ENCODE measurements at places on chromosomes 16 and 17.

- no peak for DNase-seq
These were observed 133.4 kb downstream of the SPACA3 start for GRCh38 chr17:33124871-33125551.

DNA sequence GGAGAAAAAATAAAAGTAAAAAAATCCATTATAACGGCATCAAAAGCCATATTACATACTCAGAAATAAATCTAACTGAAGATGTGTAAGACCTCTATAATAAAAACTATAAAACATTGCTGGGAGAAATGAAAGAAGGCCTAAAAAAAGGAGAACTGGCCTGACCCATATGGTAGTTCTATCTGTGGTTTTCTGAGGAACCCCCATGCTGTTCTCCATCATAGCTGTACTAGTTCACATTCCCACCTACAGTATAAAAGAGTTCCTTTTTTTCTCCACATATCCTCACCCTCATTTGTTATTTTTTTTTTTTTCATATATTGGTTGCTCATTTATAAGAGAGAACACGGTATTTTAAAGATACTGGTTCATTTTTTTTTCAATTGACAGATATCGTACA, 191.8 kb downstream of the STX8 start:
- no peak for DNase-seq

- no peak for DNase-seq
These were observed 37.8 kb upstream of the ULK2 start for GRCh38 chr17:19905502-19905901.

GRCh38 chr17:58970609-58971450, 135.8 kb downstream of the TRIM37 start:
- DNase-seq = no peak

- no peak for DNase-seq
These were observed 19.9 kb downstream of the LGALS3BP start for GRCh38 chr17:78959803-78960202.

- no peak for DNase-seq
These were observed 2.7 kb downstream of the FBXO31 start for GRCh38 chr16:87380881-87381280.

DNA sequence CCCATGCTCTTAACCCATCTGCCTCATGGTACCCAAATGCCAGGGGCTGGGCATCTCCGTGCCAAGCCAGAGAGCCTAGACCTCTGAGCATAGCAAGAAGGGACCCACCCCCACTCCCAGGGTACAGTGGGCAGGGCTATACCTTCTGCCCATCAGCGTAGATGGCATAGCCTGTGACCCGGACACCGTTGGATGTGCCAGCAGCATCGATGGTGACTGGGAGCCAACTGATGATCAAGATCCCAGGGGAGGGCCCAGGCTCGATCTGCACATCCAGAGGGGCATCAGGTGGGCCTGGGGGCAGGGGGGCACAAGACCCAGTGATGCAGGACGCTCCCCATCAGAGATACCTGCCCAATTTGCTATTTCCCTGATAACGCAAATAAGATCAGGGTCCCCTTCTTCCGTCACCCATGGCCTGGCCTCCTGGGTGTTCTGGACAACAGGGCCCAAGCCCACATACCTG, 17.1 kb downstream of the TSPOAP1 start:
- DNase-seq = no peak

- no peak for DNase-seq
These were observed 66.1 kb downstream of the ABCC6 start for GRCh38 chr16:16157166-16157565.

- DNase-seq = no peak
These were observed 308 bp downstream of the GTF3C1 start for GRCh38 chr16:27549464-27549745.

DNA sequence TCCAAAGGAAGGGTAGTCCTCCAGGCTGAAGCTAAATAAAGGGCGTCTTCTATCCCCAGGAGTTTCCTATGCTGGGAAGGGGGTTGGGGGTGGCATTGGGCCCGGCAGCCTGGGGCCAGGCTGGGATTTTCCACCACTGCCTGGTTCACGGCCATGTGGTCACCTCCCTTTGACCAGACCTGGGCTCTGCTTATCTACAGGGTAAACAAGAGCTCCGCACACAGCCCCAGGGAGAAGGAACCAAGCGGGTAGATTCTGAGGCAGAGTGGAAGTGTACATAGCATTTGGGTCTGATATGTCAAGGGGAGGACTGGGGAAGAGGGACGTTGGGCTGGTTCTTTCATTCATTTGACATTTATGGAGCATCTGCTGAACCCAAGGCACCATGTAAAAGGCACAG, 27.2 kb upstream of the TMEM220 start:
- DNase-seq = no peak

- DNase-seq = no peak
These were observed 176.2 kb upstream of the FAM20A start for GRCh38 chr17:68777243-68777855.

GRCh38 chr16:79561729-79562128, 38.8 kb downstream of the MAF start:
- DNase-seq = no peak

DNA sequence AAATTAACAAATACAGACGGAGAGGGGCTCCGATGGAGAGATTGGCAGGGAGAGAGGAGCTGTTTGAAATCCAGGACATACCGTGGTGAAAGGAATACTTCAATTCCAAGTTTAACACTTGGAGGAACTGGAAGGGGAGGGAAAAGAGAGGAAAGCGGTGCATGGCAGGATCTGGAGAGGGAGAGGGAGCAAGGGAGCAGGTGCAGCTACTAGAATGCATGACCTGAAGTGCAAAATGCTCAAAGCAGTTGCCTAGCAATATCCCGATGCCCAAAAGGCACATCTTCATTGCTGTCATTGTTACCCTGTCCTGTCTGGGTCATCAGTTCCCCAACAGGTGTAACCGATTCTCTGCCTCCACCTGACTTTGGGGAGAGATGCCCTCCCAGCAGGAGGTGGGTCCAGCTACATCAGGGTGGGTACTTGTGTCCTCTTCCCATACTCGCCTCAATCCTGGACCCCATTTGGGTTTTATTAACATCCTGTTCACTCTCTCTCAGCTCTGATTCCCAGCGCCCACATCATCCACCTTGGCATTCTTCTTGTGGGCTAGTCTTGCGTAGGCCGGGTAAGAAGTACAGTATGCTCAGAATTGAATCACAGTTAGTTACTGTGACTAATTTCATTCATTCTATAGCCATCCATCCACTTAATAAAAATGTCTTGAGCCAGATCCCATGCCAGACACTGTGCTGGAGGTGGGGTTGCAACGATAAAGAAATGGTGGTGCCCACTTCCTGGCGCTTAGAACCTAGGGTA, 37.4 kb upstream of the EMP2 start:
- DNase-seq = no peak

DNA sequence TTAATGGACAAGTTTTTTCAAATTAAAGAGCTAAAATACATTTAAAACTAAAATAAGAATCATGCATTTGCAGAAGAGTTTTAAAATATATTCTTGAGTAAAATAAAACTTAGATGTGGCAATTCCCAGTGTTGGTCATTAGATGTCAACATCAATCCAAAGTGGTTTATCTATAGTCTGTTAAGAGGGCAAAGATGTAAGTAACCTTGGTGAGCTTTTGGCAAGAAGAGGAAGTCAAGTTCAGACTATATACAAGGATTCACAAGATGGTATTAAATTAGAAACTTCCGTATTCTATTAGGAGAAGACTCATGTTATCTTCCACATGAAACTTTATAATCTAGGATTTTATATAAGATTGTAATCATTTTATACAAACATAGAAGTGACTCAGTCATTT, 73.1 kb downstream of the CEP95 start:
- DNase-seq = no peak

- no peak for DNase-seq
These were observed 10.0 kb downstream of the ALDH3A1 start for GRCh38 chr17:19738073-19738449.

DNA sequence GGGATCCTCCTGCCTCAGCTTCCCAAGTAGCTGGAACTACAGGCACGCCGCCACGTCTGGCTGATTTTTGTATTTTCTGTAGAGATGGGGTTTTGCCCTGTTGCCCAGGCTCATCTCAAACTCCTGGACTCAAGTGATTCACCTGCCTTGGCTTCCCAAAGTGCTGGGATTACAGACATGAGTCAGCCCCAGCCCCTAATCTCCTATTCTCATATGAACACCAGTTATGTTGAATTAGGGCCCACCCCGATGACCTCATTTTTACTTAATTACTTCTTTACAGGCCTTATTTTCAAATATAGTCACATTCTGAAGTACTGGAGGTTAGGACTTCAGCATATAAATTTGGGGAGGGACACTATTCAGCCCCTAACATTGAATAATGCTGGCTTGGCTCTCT, 49.2 kb downstream of the ZNRF1 start:
- DNase-seq = no peak

DNA sequence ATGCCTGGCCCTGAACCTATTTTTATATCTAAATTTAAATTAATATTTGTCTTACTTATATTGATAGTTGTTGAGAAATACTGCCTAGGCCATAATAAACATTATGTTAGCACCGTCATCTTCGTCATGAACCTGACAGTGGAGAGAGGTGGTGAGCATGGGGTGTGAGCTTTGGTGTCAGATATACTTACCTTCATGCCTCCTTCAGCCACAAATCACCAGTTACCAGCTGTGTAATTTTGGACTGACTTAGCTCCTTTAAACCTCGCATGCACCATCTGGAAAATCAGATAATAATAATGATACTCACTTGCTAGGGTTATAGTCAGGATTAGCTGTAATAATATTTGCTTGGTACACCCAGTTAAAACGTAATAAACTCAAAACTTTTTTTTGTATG, 35.0 kb downstream of the SNX29 start:
- no peak for DNase-seq

DNA sequence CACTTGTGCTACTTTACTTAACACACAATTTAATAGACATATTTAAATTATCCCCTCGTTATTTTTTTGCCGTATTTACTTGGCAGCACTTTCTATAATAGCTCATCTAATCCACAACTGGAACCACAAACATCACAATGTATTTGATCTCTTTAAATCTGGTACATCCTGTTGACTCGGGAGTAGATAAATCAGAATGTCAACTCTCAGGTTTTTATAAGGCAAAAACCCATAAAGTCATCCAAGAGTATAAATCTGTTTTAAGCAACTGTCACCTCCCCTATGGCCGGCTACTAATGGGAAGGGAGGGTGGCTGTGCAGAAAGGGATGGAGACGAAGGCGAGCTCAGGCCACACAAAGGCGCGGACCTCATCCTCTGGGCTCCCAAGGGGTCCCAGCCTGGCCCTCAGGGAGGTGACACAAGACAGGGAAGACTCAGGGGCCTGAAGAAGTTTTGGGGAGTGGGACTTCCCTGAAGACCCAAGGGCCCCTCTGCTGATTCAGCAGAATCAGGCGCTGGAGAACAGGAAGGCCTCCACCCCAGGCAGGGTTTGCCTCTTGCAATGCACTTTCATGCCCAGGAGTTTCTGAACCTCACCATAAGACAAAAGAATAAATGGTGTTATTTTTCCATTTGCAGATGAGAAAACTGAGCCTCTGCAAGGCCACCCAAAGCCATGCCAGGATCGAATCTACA, 122.5 kb downstream of the ZNF423 start:
- no peak for DNase-seq

GRCh38 chr17:21029036-21029435, 13.8 kb downstream of the USP22 start:
- DNase-seq = no peak

DNA sequence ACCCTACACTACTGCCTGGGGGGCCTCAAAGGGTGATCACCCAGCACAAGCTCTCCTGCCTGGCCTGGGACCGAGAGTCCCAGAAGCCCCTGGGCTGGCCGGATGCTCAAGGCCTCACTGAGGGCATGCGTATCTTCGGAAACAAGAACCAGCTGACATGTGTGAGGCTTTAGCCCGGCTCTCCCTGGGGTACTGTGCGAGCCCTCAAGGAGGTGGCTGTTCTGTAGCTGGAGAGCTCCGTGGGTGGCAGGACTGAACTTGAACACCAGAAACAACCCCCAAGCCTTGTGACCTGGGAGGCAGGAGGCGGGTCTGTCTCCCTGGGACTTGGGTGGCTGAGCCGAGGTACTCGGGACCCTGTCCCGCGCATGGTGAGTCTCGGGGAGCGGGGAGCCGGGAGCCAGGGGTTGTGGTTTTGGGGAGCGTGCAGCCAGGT, 7.0 kb downstream of the DPEP1 start:
- DNase-seq = no peak

DNA sequence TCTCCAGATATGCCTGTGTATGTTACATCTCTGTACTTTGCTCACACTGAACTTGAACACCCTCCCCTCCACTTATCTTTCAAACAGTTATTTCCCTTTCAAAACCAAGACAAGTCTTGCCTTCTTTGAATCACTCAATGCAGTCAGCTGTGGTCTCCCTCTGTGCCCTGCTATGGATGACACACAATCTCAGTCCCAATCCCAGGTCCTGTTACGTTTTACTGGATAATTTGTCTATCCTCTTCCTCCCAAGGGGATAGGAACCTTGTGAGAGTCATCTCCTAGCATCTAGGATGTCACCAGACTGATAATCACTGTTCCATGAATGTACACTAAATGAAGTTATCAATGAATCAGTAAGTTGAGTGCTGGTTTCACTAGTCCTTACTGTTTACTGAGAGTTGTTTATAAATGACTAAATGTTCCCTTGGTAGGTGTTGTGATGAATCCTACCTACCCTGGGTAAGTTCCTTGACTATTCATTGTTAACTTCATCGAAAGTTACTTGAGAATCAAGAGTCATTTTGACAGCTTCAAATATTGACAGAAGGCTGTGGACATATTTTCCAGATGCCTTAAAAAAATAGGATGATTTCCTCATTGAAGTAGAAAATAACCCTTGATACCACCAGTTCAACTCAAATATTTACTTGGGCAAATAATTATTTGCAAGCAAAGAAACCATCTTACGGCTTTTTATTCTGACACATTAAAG, 244.9 kb downstream of the PRKCA start:
- DNase-seq = no peak

DNA sequence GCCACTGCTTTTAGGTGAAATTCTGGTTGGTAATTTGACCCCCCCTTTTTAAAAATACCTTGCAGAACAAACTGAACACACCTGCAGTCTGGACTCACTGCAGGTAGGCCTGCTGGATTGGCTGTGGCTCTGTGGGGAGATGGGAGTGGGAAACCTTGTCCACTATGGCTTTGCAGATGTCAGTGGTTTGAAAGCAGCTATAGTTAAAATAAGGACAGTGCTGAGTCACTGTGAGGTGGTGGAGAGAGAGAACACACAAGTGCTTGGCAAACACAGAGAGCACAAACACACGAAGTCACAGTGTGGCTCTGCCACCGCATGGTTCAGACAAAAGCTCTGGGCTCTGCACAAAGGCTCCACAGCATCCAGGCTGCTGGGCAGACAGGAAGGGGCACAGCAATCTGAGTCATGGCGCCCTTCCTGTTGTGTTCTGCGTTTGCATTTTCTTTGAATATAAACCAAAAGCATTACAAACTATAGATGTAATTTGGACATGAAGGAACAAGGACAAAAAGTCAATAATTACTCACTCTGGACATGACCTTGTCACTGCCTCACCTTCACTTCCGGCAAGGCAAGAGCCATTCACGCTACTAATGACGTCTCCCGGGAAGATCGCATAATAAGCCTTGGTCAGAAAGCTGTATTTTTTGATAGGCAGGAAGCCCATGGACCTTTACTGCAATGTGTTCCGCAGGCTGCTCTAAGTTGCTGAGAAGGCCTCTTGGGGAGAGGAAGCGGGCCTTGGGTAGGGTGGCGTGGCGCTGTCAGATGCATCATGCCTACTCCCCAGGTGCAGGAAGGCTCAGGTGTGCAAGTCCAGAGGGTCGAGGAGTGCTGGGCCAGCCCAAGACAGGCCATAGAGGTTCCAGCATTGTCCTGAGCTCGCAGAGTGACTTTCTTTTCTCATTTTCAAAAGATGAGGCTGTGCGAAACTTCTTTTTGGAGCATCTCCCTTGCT, 60.1 kb upstream of the MED9 start:
- DNase-seq = no peak

- no peak for DNase-seq
These were observed 53.5 kb downstream of the KLHDC4 start for GRCh38 chr16:87712184-87712762.

All from SW 1271 (cell line).